Endothelial cell of umbilical vein (primary cell): ENCODE measurements at places on chromosomes 13 and 19. TPM values are rescaled to one million over a fixed set of nuclear protein-coding genes. Genes with fewer than 3 reads are reported as not detected.

- DNase-seq: no peak
These were observed 122.2 kb downstream of the KDM4B start for GRCh38 chr19:5091018-5091683.

PLIN5 gene
- total RNA-seq: 0.24 TPM in 1 of 2 replicates, not detected in the other

CGB2 gene
- total RNA-seq: not detected in 2 replicates

DNA sequence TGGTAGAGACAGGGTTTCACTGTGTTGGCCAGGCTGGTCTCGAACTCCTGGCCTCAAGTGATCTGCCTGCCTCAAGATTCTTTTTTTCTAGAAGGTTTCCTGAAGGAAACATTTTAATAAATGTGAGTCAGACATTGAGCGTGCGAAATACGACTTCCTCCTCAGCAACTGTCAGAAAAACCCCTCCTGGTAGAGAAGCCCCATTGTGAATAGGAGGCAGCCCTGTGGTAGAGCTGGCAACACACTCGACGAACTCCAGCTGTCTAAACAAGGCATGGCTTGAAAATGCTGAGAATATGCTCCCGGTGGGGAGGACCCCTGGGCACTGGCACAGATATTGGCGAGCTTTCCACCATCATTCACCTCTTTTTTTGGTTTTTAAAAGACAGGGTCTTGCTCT, 9.8 kb downstream of the ZNF333 start:
- peak; percentile 28 for DNase-seq

ZNF791 gene
- 19.9 and 21.8 TPM in 2 replicates for total RNA-seq

GRCh38 chr13:48723168-48723567, 69.4 kb downstream of the CYSLTR2 start:
- no peak for DNase-seq

- no peak for DNase-seq
These were observed 345.3 kb downstream of the TEX29 start for GRCh38 chr13:111665691-111666095.

DNA sequence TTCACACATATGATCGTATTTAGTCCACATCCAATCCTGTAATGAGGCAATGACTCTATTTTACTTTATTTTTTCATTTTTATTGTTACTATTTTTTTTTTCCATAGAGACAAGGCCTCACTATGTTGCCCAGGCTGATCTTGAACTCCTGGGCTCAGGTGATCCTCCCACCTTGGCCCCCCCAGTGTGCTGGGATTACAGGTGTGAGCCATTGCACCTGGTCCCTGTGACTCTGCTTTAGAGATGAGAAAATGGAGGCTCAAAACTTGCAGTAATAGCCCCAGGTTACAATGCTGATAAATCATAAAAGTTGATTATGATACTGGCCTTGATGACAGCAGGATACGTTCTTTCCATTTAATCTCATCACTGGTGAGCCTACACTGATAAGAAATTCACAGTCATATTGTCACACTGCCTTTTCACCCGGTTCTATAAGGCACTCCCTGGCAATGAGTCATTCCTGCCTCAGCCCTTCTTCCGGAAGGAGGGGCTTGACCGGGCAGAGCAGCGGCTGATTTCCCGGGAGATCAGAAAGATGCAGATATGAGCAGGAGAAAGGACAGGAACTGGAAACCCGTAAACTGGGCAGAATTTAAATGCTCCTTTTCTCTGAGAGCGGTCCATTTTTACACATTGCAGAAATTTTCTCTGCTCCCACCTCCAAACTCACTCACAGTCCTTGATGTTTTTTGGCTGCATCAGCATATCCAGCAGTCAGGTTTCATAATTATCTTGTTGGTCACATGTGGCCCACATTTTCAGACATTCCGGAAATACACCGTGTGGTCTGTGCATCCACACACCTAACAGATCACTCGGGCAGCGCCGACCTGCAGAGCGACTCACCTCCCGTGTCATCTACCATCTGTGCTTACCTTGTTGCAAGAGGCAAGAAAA, 616.4 kb downstream of the EFNB2 start:
- DNase-seq: peak; percentile 42

GRCh38 chr19:36838784-36839324, 667 bp upstream of the ZNF790 start:
- no peak for DNase-seq

- DNase-seq: peak; percentile 70
These were observed 22.5 kb upstream of the KLF2 start for GRCh38 chr19:16301999-16302694.
